Smooth muscle cell of the brain vasculature (primary cell): ENCODE measurements at places on chromosomes 2 and 18.

DNA sequence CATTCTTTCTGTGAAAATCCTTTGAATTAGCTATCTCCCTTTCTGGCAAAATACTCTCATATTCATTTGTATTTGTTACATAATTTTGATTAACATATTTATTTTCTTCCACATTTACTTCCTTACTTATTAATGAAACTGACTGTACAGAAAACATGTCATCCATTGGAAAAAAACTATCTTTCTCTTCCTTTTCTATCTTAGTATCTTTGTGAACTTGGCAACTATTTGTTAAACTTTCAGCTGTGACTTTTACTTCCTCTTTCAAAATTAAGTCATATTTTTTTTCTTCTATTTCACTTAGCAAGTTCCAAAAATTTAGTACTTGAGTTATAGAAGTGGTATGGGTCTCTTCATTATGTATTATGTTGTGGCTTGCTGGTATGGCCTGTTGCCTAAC, 2.6 kb downstream of the RAD51AP2 start:
- DNase-seq, result no peak

DNA sequence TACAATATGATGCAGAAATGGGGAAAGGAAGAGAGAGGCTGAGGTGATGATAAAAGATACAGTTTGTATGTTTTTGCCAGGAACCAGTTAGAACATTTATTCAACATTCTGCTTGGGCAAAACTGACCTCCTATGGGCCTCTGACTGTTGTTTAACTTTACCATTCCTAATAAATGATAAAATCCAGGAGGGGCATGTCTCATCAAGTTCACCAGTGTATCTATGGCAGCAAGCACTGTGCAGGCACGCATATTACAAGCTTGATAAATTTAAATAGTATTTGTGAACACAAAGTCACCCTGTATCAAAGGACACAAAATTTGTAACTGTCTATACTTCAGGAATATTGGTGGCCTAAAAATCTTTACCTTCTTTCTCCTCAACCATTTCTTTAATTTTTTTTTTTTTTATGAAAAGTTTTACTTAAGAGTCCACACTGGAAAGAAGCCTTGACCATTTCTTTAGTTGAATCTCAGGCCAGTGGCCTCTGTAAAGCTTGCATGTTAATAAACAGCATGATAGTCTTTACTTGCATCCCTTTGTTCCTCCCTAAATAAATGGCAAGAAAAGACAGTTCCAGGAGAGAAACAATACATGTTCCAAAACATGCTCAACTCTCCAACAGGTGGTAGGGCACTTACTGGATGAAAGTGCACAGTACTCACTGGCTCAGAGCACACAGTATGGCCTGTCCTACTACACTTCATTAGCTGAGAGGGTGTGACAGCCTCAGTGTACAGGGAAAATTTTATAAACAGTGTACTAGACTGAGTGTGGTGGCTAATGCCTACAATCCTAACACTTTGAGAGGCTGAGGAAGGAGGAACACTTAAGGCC, 52.3 kb downstream of the SOS1 start:
- no peak for DNase-seq

DNA sequence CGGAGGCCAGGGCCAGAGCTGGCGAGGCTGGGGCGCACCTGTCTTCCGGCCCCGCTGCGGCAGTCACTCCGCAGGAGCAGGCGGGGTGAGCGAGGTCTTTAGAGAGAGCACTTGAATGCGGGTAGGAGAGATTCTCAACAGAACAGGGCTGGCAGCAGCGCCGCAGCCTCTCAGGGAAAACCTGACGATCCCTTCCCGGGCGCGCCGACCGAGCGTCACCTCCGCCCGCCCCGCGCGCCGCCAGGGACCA, 526 bp downstream of the PRKRA start:
- DNase-seq, result no peak

DNA sequence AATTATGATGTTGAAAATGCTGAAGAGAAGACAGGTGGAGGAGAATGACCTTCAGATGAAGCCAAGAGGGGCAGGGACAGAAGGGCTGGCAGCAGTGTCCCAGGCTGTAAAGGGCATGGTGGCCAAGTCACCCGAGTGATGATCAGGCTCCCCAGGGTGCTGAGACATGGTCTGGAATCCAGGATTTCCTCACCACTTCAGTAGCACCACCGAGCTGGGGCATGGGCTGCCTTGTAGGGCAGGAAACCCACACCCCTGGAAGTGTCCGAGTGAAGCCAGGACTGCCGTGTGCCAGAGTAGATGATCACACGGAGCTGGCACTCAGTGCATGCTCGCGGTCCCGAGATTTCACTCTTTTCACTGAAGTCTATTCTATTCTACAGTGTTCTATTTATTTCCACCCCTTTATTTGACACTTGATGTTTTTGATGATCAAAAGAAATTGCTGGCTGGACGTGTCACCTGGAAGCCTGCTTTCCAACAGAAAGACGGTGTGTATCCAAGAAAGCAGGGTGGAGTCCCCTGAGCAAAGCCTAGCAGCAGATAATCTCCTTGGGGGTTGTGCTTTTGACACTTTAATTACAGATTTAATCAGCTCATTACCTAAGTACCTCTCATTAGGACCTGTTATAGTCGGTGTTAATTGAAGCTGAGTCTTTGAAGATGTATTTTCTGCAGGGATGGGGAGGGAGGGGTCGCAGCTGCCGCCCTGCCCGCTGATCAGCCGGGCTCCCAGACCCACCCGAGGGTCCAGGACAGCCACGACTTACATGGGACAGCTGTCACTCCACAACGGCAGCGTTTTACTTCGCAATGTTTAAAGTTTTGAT, 92.3 kb downstream of the SEPTIN10 start:
- no peak for DNase-seq

DNA sequence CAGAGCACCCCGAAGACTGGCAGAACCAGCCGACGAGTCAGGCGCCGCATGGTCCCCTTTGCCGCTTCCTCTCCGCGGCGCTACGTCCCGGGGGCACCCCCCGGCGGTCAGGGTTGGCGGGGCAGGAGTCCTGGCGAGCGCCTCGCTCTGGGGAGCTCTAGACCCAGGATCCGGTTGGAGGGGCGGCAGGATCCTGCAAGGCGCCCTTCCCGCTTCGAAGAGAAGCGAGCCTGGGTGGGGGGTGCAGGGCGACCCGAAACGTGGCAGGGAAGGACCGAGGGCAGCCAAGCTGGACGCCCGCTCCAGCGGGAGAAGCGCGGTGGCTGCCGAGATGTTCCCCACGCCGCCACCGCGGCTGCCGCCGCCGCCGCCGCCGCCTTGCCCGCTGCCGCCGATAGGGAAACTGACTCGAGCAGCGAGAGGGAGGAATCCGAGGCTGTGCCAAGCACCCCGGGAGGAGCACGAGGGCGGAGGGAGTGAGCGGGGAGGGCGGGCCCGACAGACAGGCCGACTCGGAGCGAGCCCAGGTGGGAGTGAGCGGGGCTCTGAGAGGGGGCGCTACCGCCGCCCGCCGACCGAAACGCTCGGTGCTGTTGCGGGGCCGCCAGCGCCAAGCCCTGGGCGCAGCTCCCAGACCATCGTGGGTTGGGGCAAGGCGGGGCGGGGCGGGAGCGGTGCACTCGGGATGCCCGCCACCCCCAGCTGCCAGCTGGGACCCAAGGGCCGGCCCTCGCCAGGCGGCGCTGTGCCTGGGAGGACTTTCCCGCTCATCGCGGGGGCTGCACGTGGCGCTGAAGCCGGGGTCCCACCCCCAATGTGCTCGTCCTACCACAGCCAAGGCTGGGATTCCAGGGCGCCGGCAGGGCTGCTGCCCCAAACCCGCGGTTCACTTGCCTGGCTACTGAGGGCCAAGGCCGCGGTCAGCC, at the start of gene GALNT14:
Gene GALNT14 (minus strand): TSS at position 404 of the 926 bp plus-strand sequence. CDS start 354 bp downstream, at position 50.
- DNase-seq, result no peak

- no peak for DNase-seq
These were observed 36.0 kb downstream of the MRPL33 start for GRCh38 chr2:27807476-27807875.

GRCh38 chr2:136645236-136645828, 120.0 kb upstream of the THSD7B start:
- no peak for DNase-seq

- DNase-seq, result no peak
These were observed 4.7 kb downstream of the UBXN2A start for GRCh38 chr2:23944976-23945375.

DNA sequence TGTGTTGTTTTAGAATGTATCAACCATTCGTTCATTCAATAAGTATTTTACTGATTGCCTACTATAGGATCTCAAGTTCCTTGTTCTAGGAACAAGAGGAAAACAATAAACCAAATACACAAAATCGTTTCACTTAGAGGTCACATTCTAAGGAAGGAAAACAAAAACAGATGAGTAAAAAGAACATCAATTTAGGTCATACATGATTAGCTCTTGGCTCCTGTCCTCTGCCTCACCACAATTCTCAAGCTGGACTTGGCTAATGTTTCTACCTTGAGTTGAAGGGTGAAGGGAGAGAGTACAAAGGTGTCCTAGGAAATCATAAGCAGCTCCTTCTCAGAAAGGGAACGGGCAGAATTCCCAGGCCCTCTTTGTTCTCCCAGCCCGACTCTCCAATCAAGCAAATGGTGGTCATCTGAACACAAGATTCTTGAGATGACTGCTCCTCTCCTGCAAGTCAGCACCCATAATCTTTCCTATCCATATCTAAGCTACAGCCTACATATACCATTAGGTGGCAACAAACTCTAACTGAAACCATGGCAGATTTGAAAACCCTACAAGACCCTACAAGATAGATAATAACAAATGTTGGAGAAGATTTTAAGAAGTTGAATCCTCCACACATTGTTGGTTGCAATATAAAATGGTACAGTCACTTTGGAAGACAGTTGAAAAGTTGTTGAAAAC, 76.0 kb downstream of the CBLN2 start:
- DNase-seq, result no peak

DNA sequence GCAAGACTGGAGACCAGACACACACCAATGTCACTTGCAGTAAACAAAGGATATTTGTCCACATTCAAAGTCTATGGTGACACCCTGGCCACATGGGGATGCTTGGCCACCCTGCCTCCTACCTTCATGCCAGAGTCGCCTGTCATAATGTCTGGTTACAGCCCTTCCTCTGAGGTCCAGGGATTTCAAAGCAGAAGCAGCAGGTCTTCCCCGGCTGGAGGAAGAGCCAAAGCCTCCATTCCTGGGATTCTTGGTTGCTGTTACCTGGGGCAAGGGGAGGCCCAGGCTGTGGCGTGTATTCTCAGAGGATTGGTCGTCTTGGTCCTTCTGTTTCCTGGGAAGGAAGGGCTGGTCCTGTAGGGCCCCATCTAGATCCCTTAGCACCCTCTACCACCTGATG, 2.3 kb upstream of the ALPP start:
- DNase-seq, result no peak

DNA sequence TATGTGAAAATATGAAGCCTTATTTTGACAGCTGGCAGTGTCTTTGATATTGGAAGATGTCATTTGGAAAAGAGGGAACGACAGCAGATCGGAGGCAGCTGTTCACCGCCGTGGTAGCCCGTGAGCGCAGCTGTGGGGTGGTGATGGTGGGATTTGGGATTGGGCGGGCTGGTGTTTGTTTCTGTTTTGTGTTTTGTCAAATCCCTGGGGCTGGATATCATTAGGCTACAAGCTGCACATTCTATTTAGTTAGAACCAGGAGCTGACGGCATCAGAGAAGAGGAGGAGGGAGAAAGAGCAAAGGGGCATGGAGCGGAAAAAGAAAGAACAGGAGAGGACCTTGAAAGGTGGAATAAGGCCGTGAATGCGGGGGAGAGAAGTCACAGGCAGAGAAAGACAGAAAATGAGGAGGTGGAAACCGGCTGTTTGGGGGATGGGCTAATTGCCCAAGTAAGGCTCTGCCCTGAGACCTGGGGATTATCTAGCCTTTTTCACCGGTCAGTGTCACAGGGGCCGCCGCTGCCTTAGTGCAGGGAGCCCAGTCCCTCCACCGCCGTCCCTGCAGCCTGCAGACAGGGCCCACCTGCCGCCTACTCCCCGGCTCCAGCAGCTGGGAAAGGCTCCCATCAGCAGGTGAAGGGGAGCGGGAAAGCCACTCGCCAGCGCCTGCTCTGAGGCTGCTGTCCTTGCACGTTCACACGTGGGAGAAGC, 88.0 kb downstream of the ZCCHC2 start:
- no peak for DNase-seq

DNA sequence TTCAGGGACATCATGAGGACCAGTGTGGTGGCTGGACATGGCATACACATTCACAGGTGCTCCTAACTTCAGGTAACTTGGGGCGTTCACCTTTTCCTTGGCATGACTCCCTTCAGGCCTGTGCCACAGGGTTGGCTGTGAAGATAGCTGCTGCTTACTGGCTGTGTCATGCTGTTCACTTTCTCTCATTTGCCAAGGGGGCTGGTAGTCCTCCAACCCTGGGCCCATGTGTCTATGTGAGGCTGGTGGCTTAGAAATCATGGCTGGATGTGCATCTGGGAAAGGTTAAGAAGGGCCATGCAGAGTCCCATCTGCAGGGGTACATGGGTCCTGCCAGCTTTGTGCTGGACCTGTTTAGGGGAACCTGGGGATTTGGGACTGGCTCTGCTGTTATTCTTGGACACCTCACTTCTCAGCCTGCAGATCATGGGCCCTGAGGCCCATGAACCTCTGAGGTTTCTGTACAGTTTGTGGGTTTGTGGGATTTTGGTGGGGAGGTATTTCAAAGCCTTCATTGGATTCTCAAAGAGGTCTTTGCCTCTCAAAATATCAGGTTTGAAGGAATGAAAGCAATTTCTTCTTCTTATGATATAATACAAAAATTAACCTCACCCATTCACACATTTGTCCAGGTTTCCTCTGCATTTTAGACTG, 62.9 kb downstream of the FHOD3 start:
- no peak for DNase-seq

GRCh38 chr18:37676276-37676675, 110.7 kb upstream of the CELF4 start:
- DNase-seq, result no peak

DNA sequence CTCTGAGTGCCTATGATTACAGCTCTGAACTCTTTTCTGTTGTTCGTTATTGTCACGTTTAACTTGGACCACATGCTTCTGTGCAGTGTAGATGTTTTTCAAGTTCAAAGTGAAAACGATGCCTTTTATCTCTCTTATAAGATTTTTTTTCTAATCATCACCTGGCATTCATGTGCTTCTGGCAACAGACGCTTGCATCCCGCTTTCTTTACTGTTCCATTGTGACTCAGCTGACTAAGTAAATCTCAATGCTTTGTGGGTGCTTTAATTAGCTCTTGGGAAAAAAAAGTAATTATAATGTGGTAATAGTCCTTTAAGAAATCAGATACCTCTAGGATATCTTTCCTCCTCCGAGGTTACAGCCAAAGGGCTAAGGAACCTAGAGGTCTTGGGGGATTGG, 31.2 kb upstream of the RMP24 start:
- DNase-seq, result no peak

DNA sequence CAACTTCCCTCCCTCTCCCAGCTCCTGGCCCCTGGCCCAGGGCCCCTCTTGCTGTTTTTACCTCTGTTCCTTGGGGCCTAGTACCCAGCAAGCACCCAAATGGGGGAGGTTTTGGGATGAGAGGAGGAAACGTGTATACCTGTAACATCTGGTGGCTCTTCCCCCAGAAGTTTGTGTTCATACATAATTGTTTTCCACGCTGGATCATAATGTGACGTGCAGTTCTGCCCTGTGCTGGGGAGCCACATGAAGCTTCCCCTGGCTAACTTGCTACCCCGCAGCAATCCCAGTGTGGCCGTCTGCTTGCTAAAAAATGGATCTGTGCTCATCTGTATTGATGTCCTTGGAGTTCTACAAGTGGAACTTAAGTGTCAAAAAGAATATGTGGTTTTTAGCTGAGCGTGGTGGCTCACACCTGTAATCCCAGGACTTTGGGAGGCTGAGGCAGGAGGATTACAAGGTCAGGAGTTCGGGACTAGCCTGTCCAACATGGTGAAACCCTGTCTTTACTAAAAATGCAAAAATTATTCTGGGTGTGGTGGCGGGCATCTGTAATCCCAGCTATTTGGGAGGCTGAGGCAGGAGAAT, 36.5 kb downstream of the ANO7 start:
- no peak for DNase-seq

- DNase-seq, result no peak
These were observed 15.7 kb downstream of the SPC25 start for GRCh38 chr2:168874368-168875054.
